ENCODE measurements at places on chromosomes 16 and 17. TPM values are rescaled to one million over a fixed set of nuclear protein-coding genes. Genes with fewer than 3 reads are reported as not detected.

FOXC2 gene
- 4.1 TPM for total RNA-seq

WFDC1 gene
- total RNA-seq = 0.47 TPM

POLR2A gene
- 62.8 TPM for total RNA-seq

NACA2 gene
- not detected for total RNA-seq

TBC1D28 gene
- total RNA-seq = not detected

PRSS33 gene
- total RNA-seq = not detected

CUEDC1 gene
- total RNA-seq = 9.4 TPM

KLHL10 gene
- total RNA-seq = 0.12 TPM

TBC1D26 gene
- total RNA-seq = under 0.01 TPM
